Right lobe of liver (tissue), 6 donors: ENCODE measurements at places on chromosomes 1 and 21. TPM values are rescaled to one million over a fixed set of nuclear protein-coding genes. Genes with fewer than 3 reads are reported as not detected.

DNA sequence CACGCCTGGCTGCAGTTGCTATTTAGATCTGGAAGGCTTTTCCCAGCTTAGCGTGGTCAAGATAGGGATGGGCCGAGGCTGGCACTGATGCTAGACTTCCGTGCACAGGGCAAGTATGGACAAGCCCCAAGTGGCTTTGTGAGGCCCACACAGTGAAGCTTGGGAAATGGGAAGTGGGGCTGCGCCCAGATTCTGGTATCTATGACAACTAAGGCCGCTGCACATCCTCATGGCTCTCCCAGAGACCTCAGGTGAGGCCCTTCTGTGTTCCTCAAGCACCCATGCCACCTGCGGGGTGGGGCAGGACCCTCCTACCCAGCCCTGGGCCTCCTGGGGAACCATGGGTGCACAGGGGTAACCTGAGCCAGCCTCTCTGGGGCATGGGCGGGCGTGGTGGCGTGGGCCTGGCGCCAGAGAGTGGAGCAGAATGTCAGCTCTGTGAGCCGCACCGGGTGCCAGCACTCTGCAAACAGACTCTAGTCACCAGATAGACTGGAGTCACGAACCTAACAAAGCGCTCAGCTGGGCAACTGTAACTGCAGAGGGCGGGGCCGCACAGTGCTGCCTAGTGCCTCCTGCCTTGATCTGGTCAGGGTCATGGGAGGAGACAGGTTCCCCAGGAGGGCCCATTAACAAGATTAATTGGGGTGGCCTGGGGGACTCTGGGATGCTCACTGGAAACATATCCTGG lies 46.4 kb downstream of the ELF3 start:
- DNase-seq: peak; percentile 87

The SHISAL2A gene
- total RNA-seq: not detected

- no peak for DNase-seq
Observed at GRCh38 chr1:3722846-3723245, 29.4 kb upstream of the CCDC27 start.

The TFF3 gene
- 1.7 TPM for total RNA-seq

The PLA2G4A gene
- 0.74 TPM for total RNA-seq

The CD1D gene
- total RNA-seq: 7.7 TPM

The HES2 gene
- 1.2 TPM for total RNA-seq

- DNase-seq: no peak
Observed at GRCh38 chr1:241605146-241605805, 34.9 kb downstream of the CHML start.

The GRHL3 gene
- total RNA-seq: 0.25 TPM
